Natural killer cell treated with Interleukin-12 subunit alpha and Interleukin-12 subunit beta and Interleukin-15 and Interleukin-18, amount 100 ng/mL, for 72 hours (primary cell): ENCODE measurements at places on chromosomes 16 and 17. TPM values are rescaled to one million over a fixed set of nuclear protein-coding genes. Genes with fewer than 3 reads are reported as not detected.

- DNase-seq = no peak
Observed at GRCh38 chr16:30992931-30993816, 8.2 kb downstream of the HSD3B7 start.

GRCh38 chr16:2663553-2664546 is 18.5 kb upstream of the KCTD5 start:
- no peak for DNase-seq

- DNase-seq = no peak
Observed at GRCh38 chr16:53085931-53086421, 31.2 kb downstream of the CHD9 start.

GRCh38 chr17:63247706-63248105 is 198.4 kb downstream of the CYB561 start:
- no peak for DNase-seq

CDYL2 gene
- 114 TPM for total RNA-seq

DNA sequence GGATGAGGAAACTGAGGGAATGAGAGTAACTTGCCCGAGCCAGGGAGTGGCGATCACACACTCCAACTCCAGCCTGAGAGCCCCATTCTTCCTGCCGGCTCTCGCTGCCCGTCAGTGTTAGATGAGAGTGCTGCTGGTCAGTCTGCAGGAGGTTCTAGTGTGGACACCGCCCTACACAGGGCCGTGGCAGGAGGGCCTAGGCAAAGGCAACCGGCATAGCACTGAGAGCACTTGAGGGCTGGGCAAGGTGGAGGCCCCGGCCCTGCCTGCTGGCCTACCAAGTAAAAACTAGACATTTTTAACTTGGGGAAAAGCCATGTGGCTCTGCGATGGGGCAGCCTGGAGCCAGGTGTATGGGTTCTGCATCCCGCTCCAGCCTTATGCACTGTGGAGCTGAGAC is 354.8 kb downstream of the SEC14L1 start:
- no peak for DNase-seq

DNA sequence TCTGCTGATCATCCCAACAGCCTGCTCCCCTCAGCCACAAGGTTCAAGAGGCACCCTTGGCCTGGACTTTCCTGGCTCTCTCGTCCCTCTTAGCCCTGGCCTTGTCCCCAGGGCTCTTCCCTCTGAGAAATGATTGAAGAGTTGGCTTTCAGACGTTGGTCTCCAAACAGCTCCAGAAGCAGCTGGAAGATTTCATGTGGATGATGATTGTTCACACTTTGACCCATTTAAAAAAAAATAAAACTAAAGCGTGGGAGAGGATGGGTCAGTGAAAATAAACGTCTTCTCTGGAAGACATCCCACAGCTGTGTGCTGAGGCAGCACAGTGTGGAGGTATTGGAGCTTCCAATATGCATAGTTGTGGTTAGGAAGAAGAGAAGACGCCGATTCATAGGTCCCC is 54.7 kb upstream of the CDH11 start:
- no peak for DNase-seq

CD19 gene
- not detected for total RNA-seq

DNA sequence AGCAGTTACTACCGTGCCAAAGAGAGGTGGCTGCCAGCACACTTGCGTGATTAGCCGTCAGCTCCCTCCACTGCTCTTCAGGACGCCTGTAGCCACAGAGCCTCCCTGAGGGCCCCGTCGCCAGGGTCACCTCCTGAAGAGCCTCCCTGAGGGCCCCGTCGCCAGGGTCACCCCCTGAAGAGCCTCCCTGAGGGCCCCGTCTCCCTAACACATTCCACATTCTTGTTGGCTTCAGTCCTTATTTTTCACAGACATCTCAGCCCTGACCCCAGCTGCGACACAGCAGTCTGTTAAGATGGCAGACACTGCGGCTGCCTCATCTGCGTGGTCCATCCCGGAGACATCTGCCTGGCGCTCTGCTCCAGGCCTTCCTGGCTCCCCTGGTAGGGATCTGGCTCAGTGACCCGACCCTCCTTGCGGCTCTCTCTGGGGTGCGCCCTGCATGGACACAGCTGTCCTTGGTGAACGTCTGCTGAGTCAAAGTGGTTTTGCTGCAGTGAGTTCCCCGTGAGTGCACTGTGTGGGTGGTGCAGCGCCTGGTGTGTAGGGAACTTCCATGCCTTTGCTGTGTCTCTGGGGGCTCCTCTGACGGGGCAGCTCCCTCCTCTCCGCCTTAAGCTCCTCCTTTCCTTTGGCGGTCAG is 11.4 kb downstream of the ACSF3 start:
- DNase-seq = no peak

- DNase-seq = no peak
Observed at GRCh38 chr16:2828876-2829430, 1.1 kb upstream of the ZG16B start.

DNA sequence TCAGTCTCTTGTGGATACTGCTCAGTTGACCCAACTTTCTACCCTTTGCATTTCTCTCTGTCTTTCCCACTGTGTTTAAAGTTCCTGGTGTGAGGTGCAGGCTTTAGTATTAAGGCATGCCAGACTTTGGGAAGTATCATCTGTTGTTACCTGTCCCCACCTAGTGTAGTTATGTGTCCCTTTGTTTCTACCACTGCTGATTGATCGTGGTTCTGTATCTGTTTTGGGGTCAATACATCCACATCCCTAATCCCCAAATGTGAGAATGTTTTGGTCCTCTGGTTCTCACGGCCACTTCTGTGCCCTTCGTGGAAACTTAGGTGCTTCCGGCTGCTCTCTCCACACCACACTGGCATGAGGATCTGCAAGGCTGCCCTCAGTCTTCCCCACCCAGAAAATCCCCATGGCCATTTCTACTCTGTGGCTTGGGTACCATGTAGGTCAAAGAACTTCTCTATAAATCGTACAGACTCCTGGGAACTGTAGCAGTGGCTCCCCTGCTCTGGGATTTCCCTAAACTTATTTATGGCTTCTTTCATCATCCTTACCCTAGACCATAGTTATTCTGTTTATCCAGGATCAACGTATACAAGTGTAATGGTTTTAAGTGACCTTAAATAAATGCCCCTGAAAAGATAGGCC is 443.2 kb downstream of the XYLT1 start:
- DNase-seq = no peak

- no peak for DNase-seq
Observed at GRCh38 chr17:3771140-3771539, 29.8 kb downstream of the ITGAE start.

GRCh38 chr16:86882586-86883280 is 304.4 kb downstream of the FOXL1 start:
- no peak for DNase-seq

GRCh38 chr16:2905988-2906387 is 5.7 kb upstream of the FLYWCH1 start:
- DNase-seq = no peak

DNA sequence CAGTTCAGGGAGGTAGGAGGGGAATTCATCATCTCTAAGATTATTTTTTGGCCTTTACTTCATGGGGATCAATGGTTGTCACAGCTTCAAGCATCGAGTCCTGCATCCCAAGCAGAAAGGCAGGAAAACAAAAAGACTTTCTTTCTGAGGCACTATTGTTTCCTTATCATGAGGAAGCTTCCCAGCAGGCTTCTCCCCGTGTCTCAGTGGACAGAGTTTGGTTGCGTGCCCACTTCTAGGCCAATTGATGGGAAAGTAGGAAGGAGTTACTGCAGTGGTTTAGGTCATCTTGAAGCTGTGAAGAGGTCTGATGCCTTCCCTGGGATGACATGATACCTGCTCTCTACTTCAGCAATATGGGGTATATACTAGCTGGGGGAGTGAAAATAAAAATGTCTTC is 175.3 kb upstream of the CDH13 start:
- DNase-seq = no peak

- no peak for DNase-seq
Observed at GRCh38 chr17:64685705-64686104, 23.6 kb upstream of the SMURF2 start.

DNA sequence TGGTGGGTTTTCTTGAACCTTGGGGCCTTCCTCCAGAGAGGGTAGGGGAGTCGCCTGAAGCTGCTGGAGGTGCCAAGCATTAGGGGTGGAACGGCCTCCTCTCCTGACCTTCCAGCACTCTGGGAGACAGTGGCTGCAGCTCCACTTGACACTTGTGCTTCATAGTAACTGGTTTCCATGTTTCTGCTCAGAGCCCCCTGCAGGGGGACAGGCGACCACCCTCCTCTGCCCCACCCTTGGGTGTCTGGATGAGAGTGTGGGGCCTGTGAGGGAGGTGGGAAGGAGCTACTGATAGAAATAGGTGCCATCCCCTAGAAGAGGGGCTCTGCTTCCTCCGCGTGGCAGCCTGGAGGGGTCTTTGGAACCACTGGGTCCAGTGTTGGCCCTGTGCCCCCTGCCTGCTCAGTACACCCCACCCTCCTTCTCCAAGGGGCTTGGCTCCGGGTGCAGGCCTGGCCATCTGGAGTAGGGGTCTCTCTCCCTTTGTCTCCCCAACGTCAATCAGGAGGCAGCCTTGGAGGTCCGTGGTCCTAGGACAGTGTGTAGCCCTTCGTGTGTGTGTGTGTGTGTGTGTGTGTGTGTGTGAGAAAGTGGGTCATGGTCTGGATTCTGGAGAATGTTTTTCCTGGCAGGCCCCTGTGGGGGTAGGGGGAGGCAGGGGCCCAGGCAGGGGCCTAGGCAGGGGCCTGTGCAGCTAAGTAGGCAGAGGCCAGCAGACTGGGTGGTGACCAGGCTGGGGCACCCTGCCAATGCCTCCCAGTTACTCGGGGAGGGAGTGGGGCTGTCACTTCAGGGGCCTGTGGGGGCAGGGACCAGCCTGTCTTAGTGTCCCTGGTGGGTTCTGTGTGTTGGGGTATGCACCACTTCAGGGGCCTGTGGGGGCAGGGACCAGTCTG is 4.9 kb downstream of the LASP1 start:
- no peak for DNase-seq

GDPD3 gene
- 1.6 TPM for total RNA-seq

DNA sequence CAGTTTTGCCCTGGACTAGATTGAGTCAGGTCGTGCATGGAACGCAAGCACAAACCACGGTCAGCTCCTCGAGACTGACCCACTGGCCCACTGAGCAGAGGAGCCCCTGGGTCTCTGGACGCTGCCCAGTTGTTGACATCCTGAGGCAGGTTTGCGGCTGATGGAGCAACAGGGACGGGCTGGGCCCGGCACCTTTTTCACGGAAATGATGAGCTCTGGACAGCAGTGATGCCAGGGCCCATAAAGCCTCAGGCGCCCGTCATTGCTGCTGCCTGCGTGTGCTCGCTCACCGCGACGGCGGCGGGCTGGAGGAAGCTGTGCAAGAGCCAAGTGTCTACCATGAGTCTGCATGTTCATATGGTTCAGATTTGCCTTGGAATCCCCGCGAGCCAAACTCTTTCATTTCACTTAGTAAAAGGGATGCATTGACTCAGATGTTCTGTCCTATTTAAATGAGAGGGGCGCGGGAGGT is 30.8 kb upstream of the CRISPLD2 start:
- peak; percentile 40 for DNase-seq

SULT1A2 gene
- total RNA-seq = 0.61 TPM
